ENCODE measurements at places on chromosomes 7 and 10. TPM values are rescaled to one million over a fixed set of nuclear protein-coding genes. Genes with fewer than 3 reads are reported as not detected.

TYSND1 gene
- total RNA-seq = 31.2 TPM

RAB19 gene
- total RNA-seq = 21.5 TPM

GRCh38 chr10:107103174-107104025, 61.1 kb downstream of the SORCS1 start:
- H3K27me3 ChIP-seq = no peaks in the 10 kb centered on the region
- no peaks in the 10 kb centered on the region for H3K36me3 ChIP-seq
- H3K4me3 ChIP-seq = no peak overlapping the region
- no peak overlapping the region for H3K27ac ChIP-seq
- DNase-seq = no peak

AKR1C3 gene
- 62.2 TPM for total RNA-seq

SPDYE6 gene
- not detected for total RNA-seq

PARP12 gene
- total RNA-seq = 46.9 TPM

- no peak for DNase-seq
- H3K4me3 ChIP-seq = no peak overlapping the region
- no peaks in the 10 kb centered on the region for H3K4me1 ChIP-seq
Observed at GRCh38 chr7:94350734-94351133, 44.0 kb upstream of the COL1A2 start.

DNA sequence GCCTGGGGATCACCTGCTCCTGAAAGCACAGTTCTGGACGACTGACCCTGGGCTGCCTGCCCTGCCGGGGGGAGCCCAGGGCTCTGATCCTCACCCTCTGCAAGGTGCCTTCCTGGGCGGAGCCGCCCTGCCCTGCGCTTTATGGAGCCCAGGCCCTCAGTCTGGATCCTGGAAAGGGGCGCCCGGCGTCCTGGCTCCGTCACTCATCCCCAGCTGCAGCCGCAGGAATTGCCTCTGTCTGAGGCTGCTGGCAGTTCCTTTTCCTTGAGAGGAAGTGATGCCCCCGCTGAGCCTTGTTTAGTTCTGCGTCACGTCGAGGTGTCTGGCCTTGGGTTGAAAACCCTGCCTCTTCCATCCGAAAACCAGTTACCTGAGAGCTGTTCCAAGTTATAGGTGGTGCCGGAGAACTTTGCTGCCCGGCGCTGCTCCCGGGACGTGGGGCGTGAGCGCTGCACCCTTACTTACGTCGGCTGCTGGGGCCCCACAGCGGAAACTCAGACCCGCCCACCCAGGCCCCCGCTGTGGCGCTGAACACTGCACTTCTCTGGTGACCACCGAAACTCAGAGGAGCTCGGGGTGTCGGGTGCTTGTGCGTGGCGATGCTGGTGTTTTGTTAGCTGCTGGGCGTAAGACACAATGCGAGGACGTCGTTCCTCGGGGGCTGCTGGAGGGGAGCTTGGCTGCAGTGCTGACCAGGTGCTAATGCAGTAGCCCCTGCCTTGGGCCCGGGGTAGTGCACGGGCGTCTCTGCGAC, 5.4 kb downstream of the MAFK start:
- DNase-seq = peak; percentile 62
- H3K27me3 ChIP-seq = no peaks in the 10 kb centered on the region
- H3K4me1 ChIP-seq = peaks cover 64% of the 10 kb centered on the region
- peak overlapping the region; percentile 94 for H3K27ac ChIP-seq

- no peak overlapping the region for H3K4me3 ChIP-seq
- no peaks in the 10 kb centered on the region for H3K27me3 ChIP-seq
Observed at GRCh38 chr7:76142861-76143260, 58.8 kb upstream of the SRRM3 start.

SNX10 gene
- total RNA-seq = 2.8 TPM

DNA sequence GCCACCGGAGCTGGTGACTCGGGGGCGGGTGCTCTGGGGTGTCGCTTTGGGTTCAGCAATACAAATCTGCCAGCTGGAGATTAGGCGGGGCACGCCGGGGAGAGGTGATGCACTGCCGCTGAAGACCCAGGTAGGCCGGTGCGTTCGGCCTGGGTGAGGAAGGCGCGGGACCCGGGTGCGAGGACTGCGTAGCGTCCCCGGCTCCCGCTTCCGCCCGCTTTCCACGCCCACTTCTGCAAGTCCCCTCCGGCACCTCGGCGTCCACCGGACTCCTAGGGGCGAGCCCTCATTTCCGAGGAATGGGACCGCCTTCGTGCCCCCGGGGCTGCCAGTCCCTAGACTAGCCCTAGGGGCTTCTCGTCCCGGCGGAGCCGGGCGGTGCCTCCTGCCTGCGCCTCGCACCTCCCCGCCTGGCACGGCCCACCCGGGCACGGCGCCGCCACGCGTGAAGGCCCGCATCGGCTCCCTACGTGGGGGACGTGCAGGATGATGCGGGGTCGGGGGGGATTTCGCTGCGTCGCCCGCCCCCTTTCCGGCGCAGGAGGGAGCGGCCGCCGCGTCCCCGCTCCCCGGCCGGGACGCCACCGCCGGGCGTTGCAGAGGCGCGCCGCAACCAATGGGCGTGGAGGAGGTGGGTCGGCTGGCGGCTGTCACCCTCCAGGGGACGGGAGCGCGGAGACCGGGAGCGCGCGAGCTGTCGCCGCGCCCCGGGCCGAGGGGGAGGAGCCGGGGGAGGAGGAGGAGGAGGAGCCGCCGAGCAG, 40.0 kb downstream of the HK1 start:
- H3K4me3 ChIP-seq = peak overlapping the region; percentile 99
- no peaks in the 10 kb centered on the region for H3K36me3 ChIP-seq
- H3K4me1 ChIP-seq = peaks cover 26% of the 10 kb centered on the region
- DNase-seq = peak; percentile 91
- no peaks in the 10 kb centered on the region for H3K27me3 ChIP-seq
- peak overlapping the region; percentile 85 for H3K27ac ChIP-seq

NPTX2 gene
- 3.0 TPM for total RNA-seq
